Trophoblast cell (in vitro differentiated cells and primary cell): ENCODE measurements at places on chromosomes 11 and 22.

- DNase-seq: no peak
Observed at GRCh38 chr11:44818110-44818509, 91.3 kb downstream of the TSPAN18 start.

DNA sequence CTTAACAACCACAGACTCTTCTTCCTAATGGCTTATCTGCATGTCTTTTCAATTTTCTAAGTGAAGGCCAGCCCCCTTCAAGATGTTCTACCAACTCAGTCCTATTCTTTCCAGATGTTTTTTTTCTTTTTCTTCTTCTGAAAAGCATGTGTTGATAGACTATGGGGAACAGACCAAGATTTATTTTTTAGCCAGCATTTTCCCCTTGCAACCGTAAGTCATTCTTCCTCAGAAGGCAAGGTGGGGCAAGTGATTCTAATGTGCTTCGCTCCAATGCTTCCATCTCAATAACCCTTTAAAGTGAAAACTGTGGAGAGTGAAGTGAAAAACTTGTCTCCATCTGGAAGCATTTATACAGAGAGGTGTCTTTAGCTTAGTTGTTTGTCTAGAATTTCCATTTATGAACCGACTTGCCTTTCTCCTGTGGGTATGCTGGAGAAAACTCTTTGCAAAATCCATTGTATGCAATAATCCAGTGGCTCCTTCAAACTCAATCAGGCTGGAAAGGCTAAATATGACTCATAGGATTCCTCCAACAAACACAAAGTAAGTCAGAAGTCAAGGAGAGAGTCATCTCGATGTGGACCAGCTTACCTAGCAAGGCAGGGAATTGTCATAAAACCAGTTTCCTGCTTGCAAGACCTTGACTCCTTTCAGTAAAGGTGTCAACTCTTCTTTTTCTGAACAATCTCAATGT is 83.7 kb downstream of the MAML2 start:
- peak; percentile 91 for DNase-seq

DNA sequence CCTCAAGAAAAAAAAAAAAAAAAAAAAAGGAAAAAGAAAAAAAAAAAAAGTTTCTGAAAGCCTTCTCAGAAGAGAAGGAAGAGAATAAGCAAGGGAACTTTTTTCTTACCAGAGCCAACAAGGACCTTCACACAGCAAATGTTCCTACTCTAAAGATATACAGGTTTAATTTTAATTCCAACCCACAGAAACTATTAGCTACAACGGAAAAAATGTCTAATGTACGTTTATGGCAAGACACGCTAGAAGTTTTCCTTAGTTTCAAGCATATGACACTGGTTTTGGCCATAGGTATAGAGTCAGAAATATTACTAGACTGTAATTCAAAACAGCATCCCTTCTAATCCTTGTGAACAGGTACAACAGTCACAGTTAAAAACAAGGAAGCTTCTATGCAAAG is 120.1 kb downstream of the MRTFA start:
- no peak for DNase-seq

DNA sequence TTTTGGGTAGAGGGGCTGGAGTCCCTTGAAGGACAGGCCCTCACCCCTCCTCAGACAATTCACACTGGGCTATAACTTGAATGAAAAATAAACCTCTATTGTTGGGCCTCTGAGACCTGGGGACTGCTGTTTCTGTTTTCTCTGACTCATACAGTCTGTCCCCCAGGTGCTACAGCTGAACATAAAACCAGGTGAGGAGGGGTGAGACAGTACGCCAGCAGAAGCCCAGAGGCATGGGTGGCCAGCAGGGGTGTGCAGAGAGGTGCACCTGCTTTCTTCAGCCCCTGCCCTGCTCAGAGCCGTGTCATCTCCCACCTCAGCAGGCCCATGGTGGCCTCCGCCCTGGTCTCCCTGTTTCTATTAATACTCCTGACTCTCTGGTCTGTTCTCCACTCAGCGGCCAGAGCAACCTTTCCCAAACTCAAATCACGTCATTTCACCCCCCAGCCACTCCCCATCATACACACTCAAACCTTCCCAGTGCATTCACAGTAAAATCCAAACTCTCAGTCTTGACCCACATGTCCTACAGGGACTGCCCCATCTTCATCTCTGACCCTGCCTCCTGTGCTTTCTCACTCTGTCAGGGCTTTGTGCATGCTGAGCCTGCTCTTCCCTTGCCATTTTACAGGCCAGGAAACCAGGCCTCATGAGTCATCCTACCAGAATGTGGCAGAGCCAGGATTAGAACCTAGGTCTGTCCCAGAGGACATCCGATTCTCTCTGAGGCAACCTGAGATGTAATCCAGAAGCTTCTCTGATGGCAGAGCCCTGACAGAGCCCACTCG is 5.4 kb upstream of the IL2RB start:
- peak; percentile 68 for DNase-seq

DNA sequence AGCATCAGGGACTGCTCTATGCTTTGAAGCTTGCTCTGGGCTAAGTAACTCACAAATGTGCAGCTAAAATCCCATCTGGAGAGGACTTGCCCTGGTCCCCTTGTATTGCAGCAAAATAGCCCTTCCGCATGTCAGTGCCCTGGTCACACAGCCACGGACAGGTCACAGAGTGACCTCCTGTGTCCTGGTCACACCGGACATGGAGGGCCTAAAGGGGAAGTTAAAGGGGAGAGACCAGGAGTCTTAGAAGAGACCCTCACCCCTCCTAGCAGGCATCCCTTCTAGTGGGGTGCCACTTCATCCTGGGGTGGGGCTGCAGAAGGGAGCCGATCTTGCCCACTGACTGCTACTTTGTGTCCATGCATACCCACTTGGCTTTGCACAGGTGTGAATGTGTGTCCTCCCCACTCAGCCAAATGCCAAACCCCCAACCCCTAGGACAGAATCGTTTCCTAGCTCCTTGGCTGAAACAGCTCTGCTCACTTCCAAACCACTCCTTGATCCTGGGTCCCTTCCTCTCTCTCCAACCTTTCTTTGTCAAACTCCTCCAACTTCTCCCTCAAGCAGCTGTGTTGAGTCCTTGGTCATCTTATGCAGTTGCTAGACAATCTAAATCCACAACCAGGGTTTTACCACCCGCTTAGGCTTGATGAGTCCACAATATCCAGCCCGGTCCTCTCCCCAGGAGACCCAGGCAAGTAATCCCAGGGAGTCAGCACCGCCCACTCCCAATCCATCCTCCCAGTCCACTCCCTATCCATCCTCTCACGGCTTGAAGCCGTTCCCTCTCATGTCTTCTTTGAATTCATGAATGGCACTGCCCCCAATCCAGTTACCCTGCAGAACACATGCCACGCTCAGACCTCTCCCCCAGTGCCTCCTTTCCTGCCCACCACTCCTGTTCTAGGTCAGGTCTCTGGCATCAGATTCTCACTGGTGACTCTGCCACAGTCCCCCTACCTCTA is 3.3 kb upstream of the FXYD6 start:
- DNase-seq: no peak

DNA sequence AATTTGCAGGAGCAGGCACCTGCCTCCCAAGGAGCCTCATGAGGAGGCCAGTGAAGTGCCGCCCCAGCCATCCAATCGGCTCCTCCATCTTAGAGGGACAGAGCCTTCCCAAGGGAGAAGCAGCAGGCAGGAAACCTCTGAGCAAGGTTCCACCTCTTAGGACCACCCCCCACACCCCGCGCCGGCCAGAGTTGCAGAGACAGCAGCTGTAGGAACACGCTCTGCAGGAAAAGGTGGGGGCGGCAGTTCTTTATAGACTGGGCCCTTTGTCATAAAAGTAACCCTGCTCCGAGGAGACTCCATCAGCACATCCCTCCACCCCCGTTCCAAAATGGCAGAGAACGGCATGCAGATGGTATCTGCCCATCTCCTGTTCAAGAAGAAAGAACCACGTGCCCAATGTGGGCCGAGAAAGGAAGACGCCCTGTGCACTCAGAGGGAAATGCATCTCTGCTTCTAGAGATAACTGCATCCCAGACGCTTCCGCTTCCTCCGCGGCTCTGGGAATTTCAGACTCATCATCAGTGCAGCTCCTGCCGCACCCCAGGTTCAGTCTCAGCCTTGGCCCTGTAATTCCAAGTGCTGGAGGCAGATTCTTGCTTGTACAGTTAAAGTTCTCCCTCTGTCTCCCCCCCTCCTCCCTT is 98.5 kb downstream of the SPATA19 start:
- no peak for DNase-seq

- DNase-seq: no peak
Observed at GRCh38 chr22:23263651-23264555, 83.6 kb downstream of the BCR start.

GRCh38 chr11:88042238-88042637 is 133.0 kb downstream of the RAB38 start:
- DNase-seq: no peak

DNA sequence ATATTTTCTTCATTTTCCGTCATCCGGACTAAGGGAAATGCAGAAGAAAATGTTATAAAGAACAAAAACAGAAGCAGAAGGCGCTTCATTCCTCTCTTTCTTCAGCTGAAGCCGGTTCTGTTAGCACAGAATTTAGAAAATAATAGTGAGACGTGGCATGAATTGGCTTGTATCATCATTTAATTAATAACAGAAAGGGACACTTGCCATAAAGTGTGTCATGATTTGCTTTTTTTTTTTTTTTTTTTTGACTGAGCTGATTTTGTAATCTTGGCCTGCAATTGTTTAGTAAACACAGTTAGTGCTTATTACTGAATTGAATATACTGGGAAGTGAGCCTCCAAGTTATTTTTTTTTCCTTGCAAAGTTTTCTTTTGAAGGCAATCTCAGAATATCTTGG is at the start of gene MMP27:
Gene MMP27, minus strand, starts transcription at position 144 of the 400 bp plus-strand sequence. Its CDS starts 55 bp downstream, at position 89.
- no peak for DNase-seq
